ENCODE measurements at places on chromosomes 4 and X.

- H3K4me1 ChIP-seq: no peaks in the 10 kb centered on the region
- no peak overlapping the region for H3K27ac ChIP-seq
- no peak overlapping the region for H3K4me3 ChIP-seq
- DNase-seq: no peak
- H3K27me3 ChIP-seq: no peaks in the 10 kb centered on the region
Observed at GRCh38 chr4:95599777-95600400, 51.1 kb upstream of the UNC5C start.

- no peaks in the 10 kb centered on the region for H3K27me3 ChIP-seq
- peaks cover 3% of the 10 kb centered on the region for H3K4me1 ChIP-seq
- no peak for DNase-seq
- no peaks in the 10 kb centered on the region for H3K36me3 ChIP-seq
- H3K4me3 ChIP-seq: no peak overlapping the region
Observed at GRCh38 chr4:168487282-168488035, 7.2 kb upstream of the DDX60L start.

DNA sequence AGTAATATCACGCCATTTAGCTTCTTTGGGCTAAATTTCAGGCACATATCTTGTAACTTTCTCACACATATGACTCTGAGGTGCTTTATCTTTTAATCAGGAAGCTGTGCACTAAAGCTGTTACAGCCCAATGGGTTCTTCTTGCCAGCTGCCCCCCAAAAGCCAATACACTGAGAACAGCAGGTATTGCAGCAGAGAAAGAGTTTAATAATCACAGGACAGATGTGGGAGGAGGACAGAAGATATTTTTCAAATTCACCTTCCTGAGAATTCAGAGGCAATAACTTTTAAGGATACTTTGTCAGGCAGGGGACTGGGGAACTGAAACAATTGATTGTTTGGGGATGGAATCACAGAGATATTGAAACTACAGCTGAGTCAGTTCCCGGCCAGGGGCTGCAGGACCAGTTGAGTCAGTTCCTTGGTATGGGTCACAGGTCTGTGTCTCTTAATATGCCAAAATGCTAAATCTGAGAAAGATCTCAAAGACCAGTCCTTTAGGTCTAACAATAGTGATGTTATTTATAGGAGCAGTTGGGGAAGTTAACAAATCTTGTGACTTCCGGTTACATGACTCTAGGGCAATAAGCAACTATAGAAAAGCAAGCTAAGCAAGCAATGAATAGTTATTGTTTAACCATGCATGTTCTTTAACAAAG, 28.1 kb downstream of the DDIT4L start:
- H3K27me3 ChIP-seq: no peaks in the 10 kb centered on the region
- no peak for DNase-seq
- H3K4me1 ChIP-seq: no peaks in the 10 kb centered on the region
- no peaks in the 10 kb centered on the region for H3K36me3 ChIP-seq
- no peak overlapping the region for H3K27ac ChIP-seq
- H3K4me3 ChIP-seq: no peak overlapping the region

GRCh38 chr4:142683503-142683902, 162.6 kb downstream of the INPP4B start:
- no peaks in the 10 kb centered on the region for H3K36me3 ChIP-seq
- no peak overlapping the region for H3K27ac ChIP-seq
- H3K4me3 ChIP-seq: no peak overlapping the region
- no peaks in the 10 kb centered on the region for H3K4me1 ChIP-seq
- no peak for DNase-seq

GRCh38 chr4:152850377-152850776, 70.6 kb downstream of the ARFIP1 start:
- H3K4me3 ChIP-seq: no peak overlapping the region
- peak; percentile 1 for DNase-seq
- H3K4me1 ChIP-seq: no peaks in the 10 kb centered on the region
- H3K27me3 ChIP-seq: no peaks in the 10 kb centered on the region
- H3K27ac ChIP-seq: no peak overlapping the region

GRCh38 chr4:105551965-105552746, at the start of gene ARHGEF38:
Gene ARHGEF38 (plus strand): TSS chr4:105552620. CDS start chr4:105552766, 146 bp downstream.
- no peak within 1 kb of the TSS for H3K27ac ChIP-seq
- H3K4me3 ChIP-seq: no peak within 1 kb of the TSS
- H3K27me3 ChIP-seq: peaks cover 7% of the 10 kb centered on the region
- H3K36me3 ChIP-seq: no peaks in the 10 kb centered on the region
- no peaks in the 10 kb centered on the region for H3K4me1 ChIP-seq
- no peak for DNase-seq

- H3K36me3 ChIP-seq: no peaks in the 10 kb centered on the region
- H3K4me1 ChIP-seq: no peaks in the 10 kb centered on the region
- H3K4me3 ChIP-seq: no peak overlapping the region
- no peaks in the 10 kb centered on the region for H3K27me3 ChIP-seq
- no peak for DNase-seq
Observed at GRCh38 chrX:68115371-68115770, 317.9 kb downstream of the OPHN1 start.

GRCh38 chr4:7444731-7445130, 10.0 kb upstream of the PSAPL1 start:
- DNase-seq: no peak
- H3K36me3 ChIP-seq: no peaks in the 10 kb centered on the region
- no peaks in the 10 kb centered on the region for H3K4me1 ChIP-seq
- H3K27ac ChIP-seq: no peak overlapping the region
- H3K27me3 ChIP-seq: no peaks in the 10 kb centered on the region
- no peak overlapping the region for H3K4me3 ChIP-seq

DNA sequence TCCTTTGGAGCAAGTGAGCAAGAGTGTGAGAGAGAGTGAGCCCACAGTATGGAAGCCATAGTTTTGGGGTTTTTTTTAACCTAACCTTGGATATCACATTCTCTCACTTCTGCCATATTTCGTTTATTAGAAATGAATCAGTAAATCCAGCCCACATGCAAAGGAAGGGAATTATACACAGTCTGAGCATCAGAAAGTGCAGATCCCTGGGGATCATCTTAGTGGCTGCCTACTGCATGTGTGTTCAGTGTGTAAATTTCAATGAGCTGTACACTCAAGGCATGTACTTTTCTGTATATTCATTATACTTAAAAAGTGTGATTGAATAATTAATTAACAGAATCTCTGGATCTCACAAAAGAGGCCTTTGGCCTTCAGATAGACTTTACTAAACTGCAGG, 133.8 kb upstream of the PRPS2 start:
- no peak overlapping the region for H3K27ac ChIP-seq
- no peak overlapping the region for H3K4me3 ChIP-seq
- H3K27me3 ChIP-seq: no peaks in the 10 kb centered on the region
- H3K36me3 ChIP-seq: no peaks in the 10 kb centered on the region

GRCh38 chr4:177339477-177340374, 30.1 kb downstream of the NEIL3 start:
- no peaks in the 10 kb centered on the region for H3K4me1 ChIP-seq
- H3K4me3 ChIP-seq: no peak overlapping the region
- no peak overlapping the region for H3K27ac ChIP-seq
- DNase-seq: peak; percentile 26
- H3K27me3 ChIP-seq: no peaks in the 10 kb centered on the region

DNA sequence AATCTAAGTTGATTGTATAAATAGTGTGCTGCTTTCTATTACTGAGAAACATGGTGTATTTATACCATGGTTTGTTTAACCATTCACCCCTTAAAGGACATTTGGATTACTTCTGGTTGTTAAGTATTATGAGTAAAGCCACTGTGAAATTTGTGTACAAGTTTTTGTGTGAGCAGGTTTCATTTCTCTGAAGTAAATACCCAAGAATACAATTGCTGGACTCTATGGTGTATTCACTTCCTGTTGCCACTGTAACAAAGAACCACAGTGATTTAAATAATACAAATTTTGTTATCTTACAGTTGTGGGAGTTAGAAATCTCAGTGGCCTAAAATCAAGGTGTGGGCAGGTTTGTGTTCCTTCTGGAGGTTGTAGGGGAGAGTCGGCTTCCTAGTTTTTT, 869.6 kb downstream of the CCSER1 start:
- no peak overlapping the region for H3K4me3 ChIP-seq
- H3K4me1 ChIP-seq: no peaks in the 10 kb centered on the region
- H3K36me3 ChIP-seq: no peaks in the 10 kb centered on the region
- H3K27ac ChIP-seq: no peak overlapping the region

- H3K4me1 ChIP-seq: peaks cover 22% of the 10 kb centered on the region
- no peaks in the 10 kb centered on the region for H3K36me3 ChIP-seq
- no peak overlapping the region for H3K27ac ChIP-seq
- peaks cover 79% of the 10 kb centered on the region for H3K27me3 ChIP-seq
- DNase-seq: no peak
Observed at GRCh38 chrX:153868576-153869472, 17.1 kb downstream of the L1CAM start.

- H3K36me3 ChIP-seq: no peaks in the 10 kb centered on the region
- H3K27ac ChIP-seq: no peak overlapping the region
- H3K27me3 ChIP-seq: no peaks in the 10 kb centered on the region
- H3K4me1 ChIP-seq: no peaks in the 10 kb centered on the region
- DNase-seq: no peak
Observed at GRCh38 chr4:80173841-80174240, 23.5 kb upstream of the PRDM8 start.

GRCh38 chr4:40915318-40916217, 165.8 kb downstream of the NSUN7 start:
- no peak for DNase-seq
- H3K36me3 ChIP-seq: no peaks in the 10 kb centered on the region
- H3K27me3 ChIP-seq: peaks cover 12% of the 10 kb centered on the region
- H3K4me3 ChIP-seq: no peak overlapping the region
- no peaks in the 10 kb centered on the region for H3K4me1 ChIP-seq
- no peak overlapping the region for H3K27ac ChIP-seq

- H3K4me1 ChIP-seq: peaks cover 30% of the 10 kb centered on the region
- no peaks in the 10 kb centered on the region for H3K36me3 ChIP-seq
- peak overlapping the region; percentile 39 for H3K4me3 ChIP-seq
- H3K27me3 ChIP-seq: no peaks in the 10 kb centered on the region
- H3K27ac ChIP-seq: peak overlapping the region; percentile 70
Observed at GRCh38 chrX:39854772-39855747, 242.7 kb downstream of the BCOR start.

GRCh38 chrX:53018627-53019026, 30.0 kb upstream of the GPR173 start:
- H3K36me3 ChIP-seq: no peaks in the 10 kb centered on the region
- DNase-seq: no peak
- no peak overlapping the region for H3K4me3 ChIP-seq
- no peak overlapping the region for H3K27ac ChIP-seq
- H3K4me1 ChIP-seq: no peaks in the 10 kb centered on the region

- no peak for DNase-seq
- H3K27me3 ChIP-seq: no peaks in the 10 kb centered on the region
- peaks cover 6% of the 10 kb centered on the region for H3K4me1 ChIP-seq
- H3K36me3 ChIP-seq: peaks cover 2% of the 10 kb centered on the region
- H3K4me3 ChIP-seq: no peak overlapping the region
Observed at GRCh38 chr4:48827622-48828021, 3.3 kb upstream of the OCIAD1 start.

DNA sequence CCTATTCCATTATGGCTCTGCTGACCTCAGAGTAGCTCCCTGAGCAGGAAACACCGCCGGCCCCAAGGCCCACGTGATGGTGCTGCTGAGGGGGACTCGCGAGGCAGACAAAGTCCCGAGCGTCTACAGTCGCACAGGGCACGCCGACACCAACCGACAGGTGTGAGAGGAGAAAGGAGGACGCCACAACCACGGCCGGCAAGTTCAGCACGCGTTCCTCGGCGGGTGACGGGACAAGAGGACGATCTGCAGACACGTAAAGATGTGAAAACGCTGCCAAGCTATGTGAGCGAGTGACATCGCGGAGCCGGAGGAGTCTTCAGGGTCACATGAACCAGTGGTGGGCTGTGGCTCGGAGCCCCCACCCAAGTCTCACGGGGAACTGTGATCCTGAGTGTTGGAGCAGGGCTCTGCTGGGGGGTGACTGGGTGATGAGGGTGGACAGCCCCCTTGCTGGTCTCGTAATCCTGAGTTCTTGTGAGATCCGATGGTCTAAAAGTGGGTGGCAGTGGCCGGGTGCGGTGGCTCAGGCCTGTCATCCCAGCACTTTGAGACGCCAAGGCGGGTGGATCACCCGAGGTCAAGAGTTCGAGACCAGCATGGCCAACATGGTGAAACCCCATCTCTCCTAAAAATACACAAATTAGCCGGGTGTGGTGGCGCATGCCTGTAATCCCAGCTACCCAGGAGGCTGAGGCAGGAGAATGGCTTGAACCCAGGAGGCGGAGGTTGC, 34.0 kb downstream of the PPP2R3B start:
- no peak overlapping the region for H3K27ac ChIP-seq
- H3K27me3 ChIP-seq: no peaks in the 10 kb centered on the region
- no peaks in the 10 kb centered on the region for H3K36me3 ChIP-seq
- no peak overlapping the region for H3K4me3 ChIP-seq
- no peak for DNase-seq

DNA sequence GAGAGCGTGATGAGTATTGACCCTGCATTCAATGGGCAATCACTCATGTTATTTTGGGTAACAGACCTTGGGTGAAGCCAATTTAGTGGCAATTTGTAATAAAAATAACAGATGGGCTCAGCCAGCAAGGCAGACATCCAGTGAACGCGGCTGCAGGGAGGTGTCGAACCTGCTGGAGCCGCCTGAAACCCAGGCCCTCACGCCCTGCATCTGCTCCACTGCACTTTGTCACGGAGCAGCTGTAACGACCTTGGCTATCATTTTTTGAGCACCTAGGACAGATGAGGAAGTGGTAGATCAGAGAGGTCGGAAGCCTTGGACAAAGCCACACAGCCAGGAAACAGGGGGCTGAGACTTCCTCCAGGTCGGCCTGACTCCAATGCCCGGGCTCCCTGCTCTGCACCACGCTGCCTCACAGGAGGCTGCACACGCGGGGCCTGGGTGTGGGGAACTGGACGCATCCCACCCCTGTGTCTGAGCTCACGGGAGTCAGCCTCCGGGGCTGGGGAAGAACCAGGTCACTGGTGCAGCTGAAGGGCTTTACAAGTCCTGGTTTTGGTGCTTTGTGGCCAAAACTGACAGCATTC, 19.4 kb downstream of the HMX1 start:
- H3K27me3 ChIP-seq: peaks cover 8% of the 10 kb centered on the region
- no peaks in the 10 kb centered on the region for H3K36me3 ChIP-seq
- H3K4me1 ChIP-seq: no peaks in the 10 kb centered on the region
- H3K27ac ChIP-seq: no peak overlapping the region
- no peak for DNase-seq
- no peak overlapping the region for H3K4me3 ChIP-seq

DNA sequence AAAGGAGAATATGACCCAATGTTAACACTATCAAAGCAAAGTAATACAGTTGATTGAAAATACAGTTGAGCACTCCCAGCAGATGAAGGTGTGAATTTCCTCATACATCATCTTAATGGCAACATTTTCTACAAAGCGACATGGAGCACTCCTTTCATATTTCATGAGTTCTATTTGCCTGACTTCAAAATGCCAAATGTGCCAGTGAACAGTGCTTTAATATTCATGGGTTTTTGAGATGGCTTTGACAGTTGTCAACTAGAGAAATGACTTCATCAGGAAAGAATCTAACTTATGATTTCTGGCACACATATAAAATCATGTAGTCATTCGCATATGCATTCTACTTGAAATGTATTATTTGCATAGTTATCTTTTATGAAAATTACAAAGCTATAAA, 222.4 kb downstream of the GALNTL6 start:
- DNase-seq: no peak
- no peaks in the 10 kb centered on the region for H3K27me3 ChIP-seq
- H3K27ac ChIP-seq: no peak overlapping the region
- no peak overlapping the region for H3K4me3 ChIP-seq
